Activated CD4-positive, alpha-beta T cell treated with anti-CD3 and anti-CD28 coated beads for 4 hours (primary cell): ENCODE measurements at places on chromosomes 7 and 10.

- no peak for DNase-seq
Measured at GRCh38 chr10:55750458-55750857, 610.6 kb downstream of the ZWINT start.

DNA sequence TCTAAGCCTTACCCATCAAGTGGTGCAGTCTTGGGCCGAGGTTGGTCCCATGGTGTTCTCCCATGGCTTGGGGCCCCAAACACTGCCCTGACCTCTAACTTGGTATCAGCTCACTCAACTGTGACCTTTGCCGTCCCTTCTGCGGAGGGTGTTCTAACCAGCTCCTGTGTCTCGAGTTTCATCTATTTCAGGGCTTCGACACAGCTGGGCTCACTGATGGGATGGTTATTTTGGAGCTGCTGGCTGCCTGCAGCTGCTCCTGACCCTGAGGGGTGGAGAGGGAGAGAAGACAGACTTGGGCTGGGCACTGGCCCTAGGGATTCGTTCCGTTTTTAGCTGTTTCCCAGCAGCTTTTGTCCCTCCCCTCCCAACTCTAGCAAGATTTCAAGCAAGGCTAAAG, 86.9 kb downstream of the NEURL1 start:
- no peak for DNase-seq

- DNase-seq, result no peak
Measured at GRCh38 chr10:31709028-31709427, 219.6 kb downstream of the ARHGAP12 start.

DNA sequence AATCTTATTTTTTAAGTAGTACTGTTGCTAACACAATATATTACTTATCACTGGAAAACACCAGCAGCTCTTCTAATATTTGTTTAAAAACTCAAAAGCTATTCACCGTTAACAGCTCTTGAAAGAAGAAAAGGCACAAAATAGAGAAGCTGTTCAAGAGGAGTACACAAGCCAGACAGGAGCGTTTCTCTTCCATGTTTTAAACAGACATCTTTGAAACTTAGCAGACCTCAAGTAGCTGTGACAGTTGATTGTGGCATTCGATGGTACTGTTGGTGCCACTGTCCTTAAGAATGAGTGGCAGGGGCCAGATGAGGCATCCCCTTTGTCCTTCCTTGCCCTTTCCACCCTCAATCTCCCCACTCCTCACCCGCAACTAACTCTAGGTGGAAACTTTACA, 81.6 kb upstream of the PRR15 start:
- DNase-seq, result no peak

DNA sequence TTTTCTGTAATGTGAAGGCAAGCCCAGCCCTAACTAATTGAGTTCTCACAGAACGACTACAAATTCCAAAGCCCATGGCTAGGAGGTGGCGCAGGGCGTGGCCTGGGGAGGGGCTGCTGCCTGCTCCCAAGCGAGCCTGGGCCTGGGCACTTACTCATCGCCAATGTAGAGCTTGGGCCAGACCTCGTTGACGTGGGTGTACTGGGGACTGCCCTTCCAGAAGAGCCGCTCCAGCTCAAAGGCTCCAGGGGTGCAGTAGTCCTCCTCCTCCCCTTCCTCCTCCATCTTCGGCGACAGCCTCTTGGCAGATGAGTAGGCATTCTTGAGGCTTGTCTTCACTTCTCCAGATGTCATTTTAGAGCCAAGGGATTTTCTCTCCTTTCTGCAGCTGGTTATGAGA, 53.3 kb upstream of the SAMD8 start:
- no peak for DNase-seq

DNA sequence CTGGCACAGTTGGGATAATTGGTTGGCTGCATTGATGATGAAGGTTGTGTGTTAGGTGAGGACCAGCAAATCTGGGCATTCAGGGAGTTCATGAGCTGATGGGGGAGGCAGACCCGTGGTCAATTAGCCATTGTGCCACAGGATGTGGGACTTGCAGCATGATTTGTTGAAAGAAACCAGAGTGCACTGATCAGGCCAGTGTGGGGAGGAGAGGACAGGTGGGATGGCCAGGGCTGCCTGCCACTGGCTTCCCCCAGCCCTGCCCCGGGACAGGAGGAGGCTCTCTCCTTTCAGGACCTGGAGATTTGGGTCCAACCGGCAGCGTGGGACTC, 4.3 kb downstream of the CLIP2 start:
- no peak for DNase-seq
